ENCODE measurements at places on chromosomes 5 and 9. TPM values are rescaled to one million over a fixed set of nuclear protein-coding genes. Genes with fewer than 3 reads are reported as not detected.

GRCh38 chr5:84272771-84273516 is 111.7 kb downstream of the EDIL3 start:
- no peak for DNase-seq
- H3K4me3 ChIP-seq: no peak overlapping the region

DNA sequence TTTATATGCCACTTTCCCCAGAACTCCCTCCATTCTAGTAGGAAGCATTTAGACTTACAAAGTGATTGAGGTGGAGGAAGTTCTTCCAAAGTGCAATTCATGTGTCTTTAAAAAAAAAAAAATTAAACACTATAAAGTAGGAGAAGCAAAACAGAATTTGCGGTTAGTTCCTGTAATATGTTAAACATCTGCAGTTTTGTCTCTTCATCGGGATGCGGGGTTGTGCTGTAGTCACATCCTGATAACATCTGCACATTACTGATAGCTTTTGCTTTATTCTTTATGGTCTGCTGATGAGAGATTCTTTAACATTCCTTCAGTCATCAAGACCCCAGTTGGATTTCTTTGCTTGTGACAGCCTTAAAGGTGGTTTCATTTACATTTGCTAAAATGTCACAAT is 694.3 kb downstream of the NR2F1-AS1 start:
- H3K4me1 ChIP-seq: no peaks in the 10 kb centered on the region
- no peak for DNase-seq
- H3K27me3 ChIP-seq: no peaks in the 10 kb centered on the region
- H3K36me3 ChIP-seq: no peaks in the 10 kb centered on the region
- no peak overlapping the region for H3K4me3 ChIP-seq
- no peak overlapping the region for H3K27ac ChIP-seq

Gene MAMDC4
- 1.7 TPM for total RNA-seq

DNA sequence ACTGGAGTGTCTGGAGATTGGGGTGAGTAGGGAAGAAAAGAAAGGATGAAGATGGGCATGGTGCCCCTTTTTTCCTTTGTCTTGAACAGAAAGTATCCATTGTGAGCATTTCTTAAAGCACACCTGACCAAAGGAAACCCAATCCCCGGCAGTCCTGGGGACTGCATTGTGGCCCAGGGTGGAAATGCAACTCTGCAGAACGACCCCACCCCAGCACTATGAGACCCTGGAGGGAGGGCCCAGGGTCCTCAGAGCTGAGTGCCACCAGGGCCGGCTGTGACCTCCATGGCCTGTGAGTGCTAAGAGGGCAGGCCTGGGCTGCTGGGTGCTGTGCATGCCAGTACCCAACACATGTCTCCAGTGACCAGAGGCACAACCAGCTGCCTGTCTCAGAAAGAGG is 18.5 kb downstream of the EEIG1 start:
- H3K27ac ChIP-seq: peak overlapping the region; percentile 94
- H3K27me3 ChIP-seq: no peaks in the 10 kb centered on the region
- H3K4me3 ChIP-seq: no peak overlapping the region
- H3K36me3 ChIP-seq: no peaks in the 10 kb centered on the region
- no peak for DNase-seq

DNA sequence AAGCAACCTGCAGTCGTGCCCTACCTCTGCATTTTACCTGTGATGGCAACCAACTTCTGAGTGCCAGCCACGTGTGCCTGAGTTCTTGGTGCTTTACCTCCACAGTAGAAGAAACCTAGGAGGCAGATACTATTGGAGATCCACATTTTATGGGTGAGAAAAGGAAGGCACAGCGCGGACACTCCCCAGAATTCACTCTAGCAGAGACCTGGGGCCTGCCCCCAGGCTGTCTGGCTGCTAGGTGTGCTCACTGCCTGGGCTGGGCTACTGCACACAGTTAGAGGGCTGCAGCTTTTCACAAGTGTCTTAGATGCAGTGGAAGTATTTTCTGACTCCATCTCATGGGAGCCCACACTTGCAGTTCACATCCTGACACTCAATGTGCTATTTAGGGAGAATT is 598.8 kb upstream of the ADAMTS16 start:
- H3K27ac ChIP-seq: no peak overlapping the region
- no peak for DNase-seq
- H3K4me3 ChIP-seq: no peak overlapping the region
- no peaks in the 10 kb centered on the region for H3K4me1 ChIP-seq

DNA sequence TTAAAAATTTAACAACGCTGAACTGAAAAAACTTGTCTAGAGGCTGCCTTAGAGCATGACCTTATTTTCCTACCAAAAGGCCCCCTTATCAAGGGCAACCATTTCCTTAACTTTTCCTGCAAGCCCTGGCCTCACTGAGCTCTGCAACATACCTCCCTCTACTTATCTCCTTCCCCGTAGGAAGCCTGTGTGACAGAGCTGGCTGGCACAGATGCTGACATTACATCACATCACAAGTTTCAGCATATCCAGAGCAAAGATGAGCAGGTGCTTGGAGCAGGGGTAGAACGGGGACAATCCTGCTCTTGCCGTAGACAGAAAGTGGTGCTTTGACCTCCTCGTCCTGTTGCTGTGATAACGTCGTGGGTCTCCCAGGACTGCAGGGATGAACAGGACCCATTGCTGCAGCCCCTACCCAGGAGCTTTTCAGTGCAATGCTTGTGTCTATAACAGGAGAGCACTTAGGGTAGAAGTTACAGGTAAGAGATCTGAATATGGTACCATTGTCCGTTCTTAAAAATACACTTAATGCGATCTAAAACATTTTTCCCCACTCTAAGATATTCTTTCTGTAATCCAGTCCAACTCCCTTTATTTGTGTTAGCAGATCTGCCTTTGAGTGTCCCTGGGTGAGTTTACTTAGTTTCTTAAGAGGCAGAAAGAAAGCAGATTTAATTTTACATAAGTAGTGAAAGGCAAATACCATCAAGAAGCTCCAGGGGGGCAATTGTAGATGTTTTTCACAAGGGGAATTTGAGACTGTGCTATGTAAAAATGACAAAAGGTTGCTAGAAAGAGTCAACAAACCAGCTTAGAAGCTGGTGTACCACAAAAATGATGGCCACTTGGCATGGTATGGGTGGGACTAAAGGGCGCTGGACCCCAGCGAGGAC is 101.9 kb upstream of the EFNA5 start:
- no peaks in the 10 kb centered on the region for H3K4me1 ChIP-seq
- H3K4me3 ChIP-seq: no peak overlapping the region
- no peak overlapping the region for H3K27ac ChIP-seq
- no peaks in the 10 kb centered on the region for H3K36me3 ChIP-seq
- DNase-seq: no peak

- H3K4me1 ChIP-seq: peaks cover 18% of the 10 kb centered on the region
- H3K27me3 ChIP-seq: no peaks in the 10 kb centered on the region
- H3K4me3 ChIP-seq: no peak overlapping the region
- no peaks in the 10 kb centered on the region for H3K36me3 ChIP-seq
- DNase-seq: no peak
These were observed 118.5 kb downstream of the COL23A1 start for GRCh38 chr5:178471711-178472110.

DNA sequence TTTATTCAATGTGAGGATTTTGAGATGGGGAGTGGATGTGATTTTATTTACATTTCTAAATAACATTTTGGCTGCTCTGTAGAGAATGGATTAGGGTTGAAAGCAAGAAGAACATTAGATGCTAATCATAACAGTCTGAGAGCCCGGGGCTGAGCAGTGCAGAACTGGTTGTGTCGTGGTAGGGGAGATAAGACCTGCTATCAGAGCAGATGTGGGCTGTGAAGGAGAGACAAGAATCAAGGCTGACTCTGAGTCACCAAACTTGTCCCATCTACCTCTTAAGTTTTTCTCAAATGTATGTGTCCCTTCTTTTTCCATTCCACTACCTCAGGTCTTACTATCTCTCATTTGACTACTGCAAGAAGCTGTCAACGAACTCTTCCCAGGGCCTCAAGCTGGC is 35.4 kb upstream of the SLC28A3 start:
- no peaks in the 10 kb centered on the region for H3K27me3 ChIP-seq
- DNase-seq: no peak
- no peaks in the 10 kb centered on the region for H3K4me1 ChIP-seq
- no peak overlapping the region for H3K27ac ChIP-seq

- no peak overlapping the region for H3K27ac ChIP-seq
- no peaks in the 10 kb centered on the region for H3K27me3 ChIP-seq
- no peak overlapping the region for H3K4me3 ChIP-seq
- H3K36me3 ChIP-seq: no peaks in the 10 kb centered on the region
- no peaks in the 10 kb centered on the region for H3K4me1 ChIP-seq
These were observed 41.9 kb upstream of the AGXT2 start for GRCh38 chr5:35089334-35090314.

- H3K27ac ChIP-seq: no peak overlapping the region
- peak; percentile 65 for DNase-seq
- no peaks in the 10 kb centered on the region for H3K36me3 ChIP-seq
- no peak overlapping the region for H3K4me3 ChIP-seq
- no peaks in the 10 kb centered on the region for H3K27me3 ChIP-seq
These were observed 78.6 kb downstream of the SPRY4 start for GRCh38 chr5:142246258-142246657.

Gene DYNC2I2
- total RNA-seq: 33.1 TPM

DNA sequence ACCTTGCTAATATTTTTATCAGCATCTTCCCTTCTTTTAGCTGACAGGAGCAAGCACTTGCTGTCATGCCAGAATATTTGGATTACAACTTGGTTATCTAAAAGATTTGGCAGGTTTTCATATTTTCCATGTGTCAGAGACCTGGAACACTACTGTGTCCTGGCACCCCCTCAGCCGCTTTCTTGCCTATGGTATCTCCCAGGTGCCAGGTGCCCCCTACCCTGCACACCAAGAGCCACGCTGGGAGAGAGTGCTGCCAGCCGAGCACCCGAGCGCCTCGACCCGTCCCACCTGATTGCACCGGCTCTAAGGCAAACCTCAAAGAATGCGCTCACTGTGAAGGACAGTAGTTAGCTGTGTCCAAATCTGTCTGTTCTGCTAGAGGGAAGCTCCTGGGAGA is 84.8 kb downstream of the GTF3C4 start:
- no peaks in the 10 kb centered on the region for H3K36me3 ChIP-seq
- H3K27ac ChIP-seq: no peak overlapping the region
- H3K27me3 ChIP-seq: no peaks in the 10 kb centered on the region
- no peaks in the 10 kb centered on the region for H3K4me1 ChIP-seq
- no peak for DNase-seq
- no peak overlapping the region for H3K4me3 ChIP-seq

DNA sequence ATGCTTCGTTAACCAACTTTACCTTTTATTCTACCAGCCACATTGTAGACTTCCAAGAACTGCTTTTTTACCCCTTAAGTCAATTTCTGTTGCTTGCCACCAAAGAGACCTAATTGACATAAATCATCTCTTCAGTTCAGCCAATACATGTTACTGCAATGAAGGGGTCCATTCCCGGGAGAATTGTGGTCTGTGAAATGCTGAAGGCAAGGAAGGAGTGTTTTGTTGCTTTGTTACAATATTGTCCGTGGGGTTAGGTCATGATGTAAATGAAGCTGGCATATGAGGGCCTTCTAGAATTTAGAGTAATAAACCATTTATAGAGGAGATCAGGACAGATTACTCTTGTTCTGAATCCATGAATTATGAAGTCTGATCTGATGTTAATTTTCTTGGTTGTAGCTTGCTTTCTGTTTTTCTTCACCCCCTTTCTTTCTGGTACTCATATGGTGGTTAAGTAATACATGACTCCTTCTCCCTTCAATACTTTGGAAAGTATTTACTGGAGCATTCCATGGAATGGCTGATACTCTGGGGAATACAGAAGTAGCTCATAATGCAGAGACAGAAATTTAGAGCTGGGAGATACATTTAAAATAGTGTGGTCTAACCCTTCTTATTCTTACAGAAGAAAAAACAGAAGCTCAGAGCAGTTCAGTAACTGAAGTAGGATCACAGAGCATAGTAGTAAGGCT is 297.0 kb upstream of the CLINT1 start:
- H3K4me3 ChIP-seq: no peak overlapping the region
- no peak overlapping the region for H3K27ac ChIP-seq
- no peaks in the 10 kb centered on the region for H3K36me3 ChIP-seq
- no peaks in the 10 kb centered on the region for H3K4me1 ChIP-seq
- no peak for DNase-seq
- H3K27me3 ChIP-seq: no peaks in the 10 kb centered on the region

Gene INSL6
- total RNA-seq: not detected

GRCh38 chr9:40927851-40928802 is 200.4 kb downstream of the FOXD4L6 start:
- DNase-seq: peak; percentile 53
- no peaks in the 10 kb centered on the region for H3K27me3 ChIP-seq
- no peaks in the 10 kb centered on the region for H3K4me1 ChIP-seq
- H3K4me3 ChIP-seq: no peak overlapping the region
- H3K27ac ChIP-seq: no peak overlapping the region
- no peaks in the 10 kb centered on the region for H3K36me3 ChIP-seq

DNA sequence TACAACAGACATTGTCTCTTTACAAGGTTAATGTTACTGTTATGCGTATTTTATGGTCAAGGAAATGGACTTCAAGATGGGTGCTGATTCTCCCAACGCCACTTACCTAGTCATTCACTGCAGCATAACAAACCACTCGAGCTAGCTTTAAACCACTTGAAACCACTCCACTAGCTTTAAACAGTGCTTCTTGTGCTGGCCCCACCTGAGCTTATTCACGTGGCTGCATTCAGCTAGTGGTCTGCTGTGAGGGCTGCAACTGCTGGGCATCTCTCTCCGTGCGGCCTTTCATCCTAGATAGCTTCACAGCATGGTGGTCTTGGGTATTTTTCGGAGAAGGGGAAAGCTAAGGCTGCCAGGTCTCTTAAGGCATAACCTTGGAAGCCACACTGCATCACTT is 3.5 kb upstream of the HRH2 start:
- DNase-seq: no peak
- H3K27ac ChIP-seq: no peak overlapping the region
- no peak overlapping the region for H3K4me3 ChIP-seq
- H3K27me3 ChIP-seq: no peaks in the 10 kb centered on the region

- no peak for DNase-seq
- H3K36me3 ChIP-seq: no peaks in the 10 kb centered on the region
- no peaks in the 10 kb centered on the region for H3K27me3 ChIP-seq
- peaks cover 33% of the 10 kb centered on the region for H3K4me1 ChIP-seq
- H3K27ac ChIP-seq: peak overlapping the region; percentile 91
These were observed 1.2 kb upstream of the TJP2 start for GRCh38 chr9:69172895-69173294.

- H3K27me3 ChIP-seq: no peaks in the 10 kb centered on the region
- no peak for DNase-seq
- no peak overlapping the region for H3K4me3 ChIP-seq
- H3K4me1 ChIP-seq: no peaks in the 10 kb centered on the region
- no peak overlapping the region for H3K27ac ChIP-seq
These were observed 151.1 kb upstream of the TAS2R1 start for GRCh38 chr5:9781275-9781674.

DNA sequence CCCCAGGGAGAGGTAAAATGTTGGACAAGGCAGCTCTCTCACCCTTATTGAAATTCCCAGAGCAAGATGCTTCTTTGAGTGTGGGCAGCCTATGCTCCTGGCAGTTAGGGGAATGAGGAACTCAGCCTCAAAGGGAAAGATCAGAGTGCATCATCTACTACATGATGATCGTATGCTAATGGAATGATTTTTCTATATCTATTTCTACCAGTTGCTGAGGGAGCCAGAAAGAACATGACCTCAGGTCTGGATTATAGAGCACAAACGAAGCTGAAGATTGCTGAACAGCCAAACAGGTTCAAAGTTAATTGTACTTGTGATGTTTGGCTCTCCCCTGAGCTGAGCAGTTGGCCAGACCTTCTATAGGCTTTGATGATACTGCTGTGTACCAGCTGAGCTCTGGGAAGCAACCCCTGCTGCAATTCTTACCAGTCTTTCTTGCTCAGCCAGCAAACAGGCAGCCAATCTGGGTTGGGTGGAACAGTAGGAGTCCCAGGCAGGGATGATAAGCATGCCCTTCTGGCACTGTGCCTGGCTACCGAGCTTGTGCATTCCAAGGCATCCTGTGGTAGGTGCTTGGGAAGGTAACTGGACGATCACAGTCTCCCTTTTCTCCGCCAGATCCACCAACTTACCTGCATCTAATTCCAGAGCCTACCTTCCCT is 10.3 kb upstream of the FBXL7 start:
- H3K36me3 ChIP-seq: no peaks in the 10 kb centered on the region
- H3K4me1 ChIP-seq: no peaks in the 10 kb centered on the region
- no peak overlapping the region for H3K4me3 ChIP-seq
- H3K27ac ChIP-seq: no peak overlapping the region
